ENCODE measurements at places on chromosomes 7 and 10. TPM values are rescaled to one million over a fixed set of nuclear protein-coding genes. Genes with fewer than 3 reads are reported as not detected.

The CCL24 gene
- polyA plus RNA-seq, result not detected

The NEUROD6 gene
- not detected for polyA plus RNA-seq

The SPDYE11 gene
- polyA plus RNA-seq, result 0.65 TPM

The PTPRN2 gene
- polyA plus RNA-seq, result 0.13 TPM

DNA sequence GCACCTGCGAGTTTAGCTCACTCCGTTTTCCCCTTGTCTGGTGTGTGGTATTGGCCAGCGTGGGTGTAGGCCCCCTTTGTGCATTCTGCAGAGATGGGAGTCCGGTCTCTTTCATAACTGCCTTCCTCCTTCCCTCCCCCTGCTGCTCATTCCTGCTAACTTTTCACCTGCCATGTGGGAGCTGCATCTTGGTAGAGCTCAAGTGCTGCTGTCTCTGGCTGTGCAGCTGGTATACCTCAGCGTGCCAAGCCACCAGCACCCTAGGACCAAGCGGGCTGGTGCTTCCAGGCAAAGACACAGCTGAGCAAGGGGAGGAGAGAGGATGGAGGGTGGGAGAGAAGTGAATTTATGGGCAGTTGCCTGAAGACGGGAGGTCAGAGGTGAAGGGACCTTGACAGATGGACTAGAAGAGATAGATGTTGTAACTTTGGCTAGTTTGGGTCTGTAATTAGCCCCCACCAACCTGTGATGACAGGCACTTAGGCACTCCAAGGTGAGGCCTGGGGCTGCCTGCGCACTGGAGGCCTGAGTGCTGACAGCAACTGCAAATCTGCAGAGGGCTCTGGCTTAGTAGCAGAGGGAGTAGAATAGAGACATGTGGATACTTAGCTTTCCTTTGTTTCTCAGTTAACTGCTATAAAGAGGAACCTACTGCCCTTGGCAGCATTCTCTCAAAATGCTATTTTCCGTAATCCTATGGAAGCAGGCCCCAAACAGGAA is 148.8 kb upstream of the AGK start:
- no peak for DNase-seq

GRCh38 chr7:105149827-105150226 is 135.8 kb downstream of the KMT2E start:
- DNase-seq, result peak; percentile 72

DNA sequence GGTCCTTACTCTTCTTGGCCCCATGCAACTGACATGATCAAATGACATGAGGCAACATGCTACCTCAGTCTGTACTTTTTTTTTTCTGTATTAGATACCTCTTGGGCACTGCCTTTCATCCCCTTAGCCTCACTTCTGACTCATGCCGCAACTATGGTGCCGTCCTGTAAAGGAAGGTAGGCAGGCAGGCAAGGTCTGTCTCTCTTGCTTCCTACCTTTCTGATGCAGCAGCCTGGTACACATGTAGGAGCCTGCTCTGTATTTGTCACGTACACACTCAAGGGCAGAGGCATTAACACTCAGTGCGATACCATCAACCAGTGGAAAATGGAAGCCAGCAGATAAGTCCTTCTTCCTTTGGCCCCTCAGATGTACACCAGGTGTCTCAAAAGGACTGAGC is 146.7 kb downstream of the ATE1 start:
- DNase-seq, result no peak

DNA sequence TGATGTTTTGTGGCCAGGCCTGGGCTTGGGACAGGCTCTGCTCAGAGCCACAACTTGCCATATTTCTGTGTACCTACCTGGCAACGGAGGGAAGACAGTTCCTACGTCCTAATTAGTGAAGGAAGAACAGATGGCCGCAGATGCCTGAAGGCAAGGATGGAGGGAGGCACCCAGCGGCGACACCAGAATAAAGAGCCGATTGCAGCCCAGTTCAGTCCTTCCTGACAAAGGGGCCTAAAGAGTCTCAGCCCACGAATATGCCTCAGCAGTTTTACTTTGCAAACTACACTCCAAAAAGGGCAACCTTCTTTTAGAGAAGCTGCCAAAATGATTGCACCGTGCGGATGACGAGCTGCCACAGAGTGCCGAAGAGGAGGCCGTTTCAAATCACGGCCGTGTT is 585.8 kb downstream of the GLRX3 start:
- no peak for DNase-seq
